ENCODE measurements at places on chromosomes 1 and 21. TPM values are rescaled to one million over a fixed set of nuclear protein-coding genes. Genes with fewer than 3 reads are reported as not detected.

DNA sequence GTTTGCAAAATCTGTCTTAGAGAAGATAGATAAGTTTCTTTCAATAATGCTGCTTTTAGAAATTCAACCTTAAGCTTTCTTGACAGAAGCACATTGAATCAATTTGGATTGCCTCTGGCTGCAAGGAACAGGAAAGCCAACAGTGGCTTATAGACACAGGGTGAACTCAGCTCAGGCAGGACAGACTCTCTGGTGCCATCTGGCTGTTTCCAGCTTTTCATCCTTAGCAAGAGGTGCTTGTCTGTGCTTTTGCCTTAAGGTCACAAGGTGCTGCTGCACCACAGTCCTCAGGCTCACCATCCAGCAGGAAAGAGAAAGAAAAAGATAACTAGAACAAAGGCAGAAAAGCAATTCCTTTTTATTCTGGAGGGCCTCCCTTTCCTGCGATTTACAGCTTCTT is 93.7 kb upstream of the ETS2 start:
- no peak for DNase-seq

GRCh38 chr1:62237950-62238374 is 43.3 kb downstream of the L1TD1 start:
- no peak for DNase-seq

- no peak for DNase-seq
These were observed 13.7 kb upstream of the LBR start for GRCh38 chr1:225441314-225442122.

GRCh38 chr1:7745783-7746182 is 25.3 kb upstream of the VAMP3 start:
- DNase-seq, result no peak

DNA sequence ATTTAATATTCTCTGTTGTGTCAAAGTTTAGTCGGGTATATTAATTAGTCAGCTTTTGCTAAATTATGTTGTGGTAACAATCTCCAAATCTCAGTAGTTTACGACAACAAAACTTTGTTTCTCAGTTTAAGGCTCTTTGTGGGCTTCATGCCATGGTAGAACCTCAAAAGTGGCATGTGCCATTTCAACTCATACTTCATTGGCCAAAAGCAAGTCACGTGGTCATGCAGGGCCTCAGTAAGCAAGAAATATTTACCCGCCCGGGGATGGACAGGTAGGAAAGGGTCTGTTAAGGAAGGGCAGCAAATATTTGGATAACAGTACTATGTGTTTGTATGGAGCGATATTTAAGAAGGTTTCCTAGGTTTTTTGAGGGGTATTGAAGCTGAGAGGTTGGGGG is 38.6 kb downstream of the ITSN1 start:
- DNase-seq, result no peak

- no peak for DNase-seq
These were observed 30.6 kb downstream of the RGS2 start for GRCh38 chr1:192839162-192840066.

The RORC gene
- total RNA-seq, result 13.0 TPM

The RBP7 gene
- 31.9 TPM for total RNA-seq

The ELOVL1 gene
- 30.2 TPM for total RNA-seq

The ELAVL4 gene
- not detected for total RNA-seq

Data from left ventricle myocardium superior (tissue), 1 donor.